ENCODE measurements at places on chromosomes 5 and 9. TPM values are rescaled to one million over a fixed set of nuclear protein-coding genes. Genes with fewer than 3 reads are reported as not detected.

DNA sequence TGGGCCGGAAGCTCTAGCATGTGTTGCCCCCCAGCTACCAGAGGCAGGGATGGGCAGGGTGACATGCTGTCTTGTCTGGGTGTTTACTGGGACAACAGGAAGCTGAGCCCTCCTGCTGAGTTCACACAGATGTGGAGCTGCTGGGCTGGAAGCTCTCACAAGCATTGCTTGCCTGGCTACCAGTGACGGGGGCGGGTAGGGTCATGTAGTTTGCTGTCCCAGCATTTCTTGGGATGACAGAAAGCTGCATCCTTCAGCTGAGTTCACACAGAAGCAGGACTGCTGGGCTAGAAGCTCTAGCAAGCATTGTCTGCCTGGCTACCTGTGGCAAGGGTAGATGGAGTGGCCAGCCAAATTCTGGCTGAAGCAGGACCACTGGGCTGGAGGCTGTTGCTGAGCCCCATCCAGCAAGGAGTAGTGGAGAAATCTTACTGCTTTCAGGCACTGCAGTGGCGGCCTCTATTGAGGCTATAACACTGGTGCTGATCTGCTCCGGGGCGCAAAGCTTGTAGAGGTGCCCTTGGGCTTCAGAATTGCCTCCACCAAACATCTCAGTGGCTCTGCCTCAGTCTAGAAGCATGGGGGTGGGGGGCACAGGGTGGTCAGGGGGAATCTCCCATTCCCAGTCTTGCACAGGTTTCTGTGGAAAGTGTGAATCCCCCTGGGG lies 25.1 kb downstream of the POLK start:
- H3K27me3 ChIP-seq: no peaks in the 10 kb centered on the region
- DNase-seq: no peak
- H3K4me3 ChIP-seq: no peak overlapping the region

GRCh38 chr5:171521679-171522078 lies 102.2 kb downstream of the FGF18 start:
- H3K36me3 ChIP-seq: no peaks in the 10 kb centered on the region
- no peak for DNase-seq
- no peaks in the 10 kb centered on the region for H3K27me3 ChIP-seq
- no peak overlapping the region for H3K4me3 ChIP-seq

NOL6 gene
- 7.9 TPM for total RNA-seq

IFT74 gene
- 19.7 TPM for total RNA-seq

EIF4E1B gene
- not detected for total RNA-seq
